Activated naive CD8-positive, alpha-beta T cell treated with anti-CD3 and anti-CD28 coated beads, Interleukin-2, amount 50 U/mL, for 24 hours (primary cell): ENCODE measurements at places on chromosomes 12 and 14.

DNA sequence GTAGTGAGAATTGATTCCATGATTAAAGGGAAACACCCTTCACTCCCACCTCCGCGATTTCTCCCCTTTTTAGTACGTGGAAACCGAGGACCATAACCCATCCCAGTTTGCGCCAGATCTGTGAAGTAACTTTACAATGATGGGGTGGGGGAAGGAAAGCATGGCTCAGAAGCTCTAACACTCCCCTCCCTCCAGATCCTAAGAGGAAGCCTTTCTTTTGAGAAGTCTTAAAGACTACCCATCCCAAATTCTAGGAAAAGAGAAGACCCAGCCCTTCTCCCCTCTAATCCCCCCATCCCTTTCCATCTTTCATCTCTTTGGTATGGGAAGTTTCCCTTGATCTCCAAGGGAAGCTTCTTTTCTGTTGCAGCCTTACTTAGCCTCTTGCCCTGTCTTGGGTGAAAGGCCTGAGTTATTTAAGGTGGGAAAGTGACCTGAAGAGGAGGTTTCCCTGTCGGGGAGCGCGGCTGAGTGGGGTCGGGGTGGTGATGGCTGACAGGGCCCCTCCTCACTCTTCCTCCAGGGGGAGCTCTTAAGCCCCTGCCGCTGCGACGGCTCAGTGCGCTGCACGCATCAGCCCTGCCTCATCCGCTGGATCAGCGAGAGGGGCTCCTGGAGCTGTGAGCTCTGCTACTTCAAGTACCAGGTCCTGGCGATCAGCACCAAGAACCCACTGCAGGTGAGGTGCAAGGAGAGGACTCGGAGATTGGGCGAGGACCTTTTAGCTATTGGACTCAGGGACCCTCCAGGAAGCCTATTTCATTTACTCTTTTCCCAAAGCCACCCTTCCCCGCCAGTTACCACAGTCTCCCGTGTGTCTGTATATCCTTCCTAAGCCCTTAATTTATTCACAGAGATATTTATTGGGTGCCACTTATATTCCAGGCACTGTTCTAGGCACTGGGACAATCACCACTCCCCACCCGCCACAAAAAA, 1.8 kb downstream of the MARCHF9 start:
- DNase-seq: peak; percentile 79
- H3K27ac ChIP-seq: peak overlapping the region; percentile 65
- peaks cover 18% of the 10 kb centered on the region for H3K36me3 ChIP-seq
- peaks cover 50% of the 10 kb centered on the region for H3K4me1 ChIP-seq
- peak overlapping the region; percentile 79 for H3K4me3 ChIP-seq
- peaks cover 3% of the 10 kb centered on the region for H3K27me3 ChIP-seq

- peak; percentile 10 for DNase-seq
- H3K4me3 ChIP-seq: peak overlapping the region; percentile 93
- peak overlapping the region; percentile 94 for H3K27ac ChIP-seq
- H3K27me3 ChIP-seq: peaks cover 2% of the 10 kb centered on the region
- peaks cover 67% of the 10 kb centered on the region for H3K4me1 ChIP-seq
- peaks cover 32% of the 10 kb centered on the region for H3K36me3 ChIP-seq
Measured at GRCh38 chr12:55931317-55931779, 386 bp downstream of the DGKA start.

- no peaks in the 10 kb centered on the region for H3K27me3 ChIP-seq
- H3K4me1 ChIP-seq: no peaks in the 10 kb centered on the region
- no peak overlapping the region for H3K27ac ChIP-seq
Measured at GRCh38 chr14:48914382-48914781, 671.8 kb downstream of the RPS29 start.

DNA sequence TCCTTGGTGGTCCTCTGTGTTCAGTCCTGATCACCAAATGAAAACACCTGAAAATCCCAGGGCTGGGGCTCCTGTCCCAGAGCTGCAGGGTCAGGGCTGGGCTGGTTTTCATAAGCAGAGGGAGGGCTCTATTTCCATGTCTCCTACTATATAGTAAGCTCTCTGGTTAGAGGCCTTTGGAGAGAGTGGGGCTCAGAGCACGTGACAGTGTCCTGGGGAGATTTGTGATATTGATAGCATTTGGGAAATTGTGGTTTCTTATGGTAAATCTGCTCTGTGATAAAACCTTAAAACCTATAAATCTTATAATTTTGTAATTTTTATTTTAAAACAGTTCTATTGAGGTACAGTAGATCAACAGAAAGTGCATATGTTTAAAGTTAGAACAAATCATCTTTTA, 1202.2 kb downstream of the TMEM121 start:
- H3K4me3 ChIP-seq: no peak overlapping the region
- H3K27ac ChIP-seq: no peak overlapping the region
- H3K27me3 ChIP-seq: no peaks in the 10 kb centered on the region
- H3K4me1 ChIP-seq: no peaks in the 10 kb centered on the region
- no peaks in the 10 kb centered on the region for H3K36me3 ChIP-seq

- H3K27me3 ChIP-seq: no peaks in the 10 kb centered on the region
- H3K36me3 ChIP-seq: no peaks in the 10 kb centered on the region
Measured at GRCh38 chr12:43285159-43285598, 266.8 kb downstream of the ADAMTS20 start.

DNA sequence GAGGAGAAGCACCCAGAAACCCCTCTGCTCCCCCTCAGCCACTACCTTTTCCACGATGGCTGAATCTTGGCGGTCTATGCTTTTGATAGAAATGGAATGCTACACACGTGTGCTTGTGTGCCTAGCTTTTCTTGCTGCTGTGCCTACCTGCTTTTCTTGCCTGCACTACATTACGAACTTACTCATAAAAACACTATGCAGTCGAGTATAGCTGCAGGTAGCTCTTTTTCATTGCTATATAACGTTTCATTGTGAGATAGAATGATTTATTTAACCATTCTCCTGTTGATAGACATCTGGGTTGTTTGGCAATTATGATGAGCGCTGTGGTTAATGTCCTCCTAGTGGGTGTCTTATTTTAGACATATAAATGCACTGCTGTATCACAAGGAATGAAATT, 67.9 kb upstream of the NCOR2 start:
- H3K27me3 ChIP-seq: no peaks in the 10 kb centered on the region
- H3K36me3 ChIP-seq: no peaks in the 10 kb centered on the region
- no peak overlapping the region for H3K4me3 ChIP-seq
- DNase-seq: no peak
- peaks cover 14% of the 10 kb centered on the region for H3K4me1 ChIP-seq

DNA sequence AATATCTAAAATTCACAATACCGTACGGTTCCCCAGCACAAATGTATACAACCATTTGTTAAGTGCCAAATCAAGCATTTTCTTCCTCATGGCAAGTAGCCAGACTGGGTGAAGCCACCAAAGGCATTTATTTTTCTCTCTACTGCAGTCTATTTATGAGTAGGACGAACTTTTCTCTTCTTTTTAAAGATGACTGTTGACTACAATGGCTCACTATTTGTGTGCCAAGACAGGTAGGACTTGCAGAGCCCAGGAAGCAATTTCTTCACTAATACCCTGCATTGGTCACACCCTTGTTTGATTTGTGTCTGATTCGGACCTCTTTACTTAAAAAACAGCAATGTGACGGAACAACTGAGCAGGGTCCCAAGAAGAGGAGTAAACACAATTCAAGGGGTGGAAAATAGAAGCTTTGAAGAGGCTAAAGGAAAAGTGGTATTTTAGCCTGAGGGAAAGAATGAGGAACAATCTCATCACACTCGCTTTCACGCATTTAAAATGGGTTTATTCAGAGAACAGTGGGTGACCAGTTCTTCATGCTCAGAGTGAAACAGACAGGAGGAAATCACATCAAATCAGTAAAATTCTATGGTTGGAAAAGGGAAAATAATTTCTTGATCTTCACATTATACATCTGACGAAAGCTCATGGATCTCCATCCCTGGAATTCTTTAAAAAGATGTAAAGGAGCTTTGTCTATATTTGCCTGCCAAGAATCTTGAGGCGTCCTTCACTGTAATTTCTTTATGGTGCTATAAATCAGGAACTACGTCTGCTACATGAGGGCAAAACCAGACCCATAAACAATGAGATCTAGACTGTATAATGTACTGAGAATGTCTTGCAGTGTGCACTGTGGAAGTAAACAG, 183.8 kb downstream of the PPM1H start:
- no peaks in the 10 kb centered on the region for H3K36me3 ChIP-seq
- peaks cover 12% of the 10 kb centered on the region for H3K27me3 ChIP-seq
- H3K4me1 ChIP-seq: no peaks in the 10 kb centered on the region
- no peak overlapping the region for H3K4me3 ChIP-seq

- peaks cover 4% of the 10 kb centered on the region for H3K27me3 ChIP-seq
- H3K4me1 ChIP-seq: no peaks in the 10 kb centered on the region
- H3K36me3 ChIP-seq: no peaks in the 10 kb centered on the region
- H3K4me3 ChIP-seq: no peak overlapping the region
- DNase-seq: no peak
Measured at GRCh38 chr14:101033446-101034165, 130.1 kb upstream of the RTL1 start.

DNA sequence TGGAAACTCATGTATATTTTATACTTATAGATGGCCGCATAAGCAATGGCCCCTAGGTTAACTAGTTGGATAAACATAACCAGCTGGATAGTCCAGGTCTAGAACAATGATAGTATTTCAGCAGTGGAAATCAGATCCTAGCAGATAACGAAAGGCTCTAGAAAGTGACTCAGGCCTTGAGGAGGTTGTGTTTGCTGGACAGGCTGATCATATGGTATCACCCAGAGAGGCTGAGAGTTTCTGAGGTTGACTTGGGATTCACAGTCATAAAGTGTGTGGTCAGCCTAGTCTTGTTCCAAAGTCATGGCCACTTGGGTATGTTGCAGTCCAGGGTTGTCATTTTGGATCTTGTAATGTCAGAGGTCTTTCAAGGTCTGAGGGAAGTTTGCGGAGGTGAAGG, 16.8 kb downstream of the FLVCR2 start:
- H3K4me3 ChIP-seq: no peak overlapping the region
- no peaks in the 10 kb centered on the region for H3K4me1 ChIP-seq
- no peak for DNase-seq
- H3K27me3 ChIP-seq: no peaks in the 10 kb centered on the region

GRCh38 chr14:96040828-96041371, 1.7 kb downstream of the C14orf132 start:
- no peak overlapping the region for H3K27ac ChIP-seq
- H3K4me1 ChIP-seq: peaks cover 16% of the 10 kb centered on the region
- no peaks in the 10 kb centered on the region for H3K36me3 ChIP-seq
- peaks cover 60% of the 10 kb centered on the region for H3K27me3 ChIP-seq
- peak overlapping the region; percentile 18 for H3K4me3 ChIP-seq

DNA sequence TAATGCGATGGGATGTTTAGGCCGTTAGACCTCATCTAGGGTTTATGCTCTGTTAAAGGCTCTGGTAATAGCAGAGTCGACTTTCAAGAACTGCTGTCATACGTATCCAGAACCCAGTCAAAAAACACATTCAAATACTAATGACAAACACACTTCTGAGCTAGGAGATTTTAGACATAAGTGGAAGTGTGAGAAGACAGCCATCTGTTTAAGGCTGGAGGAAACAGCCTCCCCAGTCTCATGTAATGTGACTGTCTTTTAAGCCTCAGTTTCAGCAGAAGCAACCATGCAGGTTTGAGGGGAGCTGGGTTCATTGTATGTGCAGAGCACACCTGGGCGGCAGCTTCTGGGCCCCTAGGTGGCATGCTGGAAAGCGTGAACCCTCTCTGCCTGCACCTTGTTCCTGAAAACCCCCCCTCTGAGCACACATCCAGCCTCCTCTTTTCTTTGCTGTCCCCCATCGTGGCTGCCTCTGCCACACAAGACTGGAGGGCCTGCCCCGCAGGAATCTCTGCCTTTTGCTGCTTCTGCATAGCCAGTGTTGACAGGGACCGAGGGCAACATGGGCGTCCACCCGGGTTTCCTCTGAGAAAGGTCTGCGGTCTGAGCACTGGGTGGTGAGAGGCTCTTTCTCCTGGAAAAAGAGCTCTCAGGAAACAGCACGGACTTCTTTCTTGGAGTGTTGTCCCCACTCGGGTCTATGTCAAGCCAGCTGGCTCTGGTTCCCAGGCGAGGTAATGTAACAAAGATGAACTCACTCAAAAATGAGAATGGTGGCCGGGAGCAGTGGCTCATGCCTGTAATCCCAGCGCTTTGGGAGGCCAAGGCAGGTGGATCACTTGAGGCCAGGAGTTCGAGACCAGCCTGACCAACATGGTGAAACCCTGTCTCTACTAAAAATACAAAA, 11.6 kb downstream of the WNT5B start:
- no peak overlapping the region for H3K4me3 ChIP-seq
- no peak for DNase-seq
- no peak overlapping the region for H3K27ac ChIP-seq
- H3K4me1 ChIP-seq: peaks cover 4% of the 10 kb centered on the region

DNA sequence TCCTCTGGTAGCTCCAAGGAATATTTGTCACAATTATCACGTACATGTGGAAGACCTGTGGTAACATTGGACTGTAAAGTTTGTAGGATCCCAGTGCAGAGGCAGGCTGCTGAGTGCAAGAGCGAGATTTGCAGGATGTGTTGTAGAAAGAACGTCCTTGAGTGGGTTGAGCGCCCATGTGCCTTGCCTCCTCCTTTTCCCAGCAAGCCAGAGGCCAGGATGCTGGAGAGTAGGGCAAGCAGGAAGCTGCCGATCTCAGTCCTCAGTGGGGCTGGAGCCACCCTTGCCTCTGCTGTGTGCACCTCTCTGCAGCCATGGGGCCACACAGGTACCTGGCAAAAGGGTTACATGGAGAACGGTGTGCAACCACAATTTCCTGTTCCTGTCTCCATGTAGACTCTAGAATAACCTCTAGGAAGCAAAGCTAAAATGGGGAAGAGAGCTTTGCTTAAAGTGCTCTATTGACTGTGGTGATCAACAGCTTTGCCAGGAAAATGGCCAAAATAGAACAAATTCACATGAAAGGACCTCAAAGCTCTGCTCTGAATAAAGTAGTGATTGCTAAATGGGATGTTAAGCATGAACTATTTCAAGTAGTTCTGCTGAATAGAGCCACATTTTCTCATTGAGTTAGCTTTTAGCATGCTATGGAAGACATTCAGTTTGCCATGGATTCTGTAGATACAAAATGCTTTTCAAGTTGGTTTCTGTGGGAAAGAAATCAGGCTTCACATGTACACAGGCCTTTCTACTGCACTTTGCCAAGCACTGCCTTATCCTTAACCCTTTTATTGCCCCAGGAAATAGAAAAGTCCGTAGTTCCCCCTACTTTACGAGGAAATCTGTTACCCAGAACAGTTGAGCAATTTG, 37.4 kb downstream of the ANKRD9 start:
- H3K27ac ChIP-seq: no peak overlapping the region
- H3K27me3 ChIP-seq: no peaks in the 10 kb centered on the region
- peaks cover 12% of the 10 kb centered on the region for H3K36me3 ChIP-seq
